ENCODE measurements at places on chromosomes 2 and 18.

GRCh38 chr2:178152977-178153376 is 40.7 kb downstream of the RBM45 start:
- no peak for ATAC-seq

DNA sequence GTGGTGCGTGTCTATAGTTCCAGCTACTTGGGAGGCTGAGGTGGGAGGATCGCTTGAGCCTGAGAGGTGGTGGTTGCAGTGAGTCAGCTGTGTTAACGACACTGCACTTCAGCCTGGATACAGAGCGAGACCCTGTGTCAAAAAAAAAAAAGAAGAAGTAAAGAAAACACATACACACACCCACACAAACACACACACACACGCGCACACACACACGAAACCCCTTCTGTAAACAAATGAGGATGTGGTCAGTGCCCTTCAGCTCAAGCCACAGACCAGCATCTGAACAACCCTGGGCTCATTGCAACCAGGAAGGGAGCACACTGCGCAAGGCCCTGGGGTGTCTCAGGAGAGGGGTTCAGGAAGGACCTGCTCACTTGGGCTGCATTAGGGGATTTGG is 47.9 kb upstream of the KCNF1 start:
- ATAC-seq, result no peak

DNA sequence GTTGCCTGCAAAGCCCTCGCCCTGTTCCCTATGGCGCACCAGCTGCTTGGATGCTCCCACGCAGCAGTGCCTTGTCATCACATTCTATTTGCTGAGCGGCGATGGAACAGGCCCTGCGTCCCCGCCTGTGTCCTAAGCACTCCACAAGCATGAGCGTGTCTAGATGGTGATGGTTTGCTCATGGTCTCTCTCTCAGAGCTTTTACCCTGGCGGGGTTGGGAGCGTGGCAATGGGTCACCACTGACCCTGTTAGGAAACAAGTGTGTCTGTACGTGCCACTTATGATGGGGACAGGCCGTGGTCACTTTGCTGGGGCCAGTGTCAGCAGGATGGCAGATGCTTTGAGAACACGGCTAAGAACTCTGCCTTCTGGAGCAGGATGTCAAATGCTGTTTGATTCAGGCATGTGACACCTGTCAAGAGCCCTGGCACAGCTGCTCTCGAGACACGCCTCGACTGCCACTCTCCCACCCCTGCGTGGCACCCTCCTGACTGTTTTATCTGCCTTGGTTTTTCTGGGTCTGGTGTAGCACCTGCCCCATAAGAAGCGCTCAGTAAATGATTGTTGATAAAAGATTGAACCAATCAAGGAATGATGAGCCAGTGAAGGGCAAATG is 44.2 kb downstream of the RRM2 start:
- ATAC-seq, result no peak

- peak; percentile 52 for ATAC-seq
These were observed 4.9 kb upstream of the ST3GAL5 start for GRCh38 chr2:85893428-85894258.

DNA sequence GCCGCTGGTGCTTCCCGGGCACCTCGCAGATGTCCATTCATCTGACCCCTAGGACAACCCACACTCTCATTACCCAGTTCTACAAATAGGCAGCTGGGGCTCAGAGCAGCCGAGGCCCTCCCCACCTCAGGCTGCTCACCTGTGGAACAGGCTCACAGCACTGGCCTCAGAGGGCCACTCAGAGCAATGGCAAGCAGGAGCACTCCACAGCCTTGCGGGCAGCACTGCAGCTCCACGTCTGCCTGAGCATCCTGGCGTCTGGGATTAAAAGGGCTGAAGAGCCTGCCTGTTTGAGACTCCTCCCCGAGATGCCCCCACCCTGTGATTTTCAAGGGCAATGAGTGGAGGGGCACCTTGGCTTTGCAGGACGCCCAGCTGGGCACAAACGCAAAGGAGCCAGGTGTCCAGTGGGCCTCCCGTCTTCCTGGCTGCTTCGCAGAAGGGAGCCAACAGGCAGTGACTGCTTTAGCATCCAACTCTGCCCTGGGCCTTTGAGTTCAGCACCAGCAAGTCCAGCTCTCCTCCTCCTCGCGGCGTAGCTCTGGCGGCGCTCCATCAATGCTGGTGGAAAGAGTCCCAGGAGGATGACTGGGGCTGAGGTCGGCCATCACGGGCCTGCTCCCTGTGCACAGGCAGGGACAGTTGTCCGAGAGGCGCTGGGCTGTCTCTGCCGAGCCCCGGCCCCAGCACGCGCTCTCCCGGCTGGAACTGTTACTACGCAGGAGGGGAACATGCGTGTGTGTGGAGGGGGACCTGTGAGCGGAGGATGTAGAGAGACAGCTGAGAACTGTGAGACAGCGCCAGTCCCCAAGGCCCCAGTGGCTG is 297.2 kb downstream of the NDUFA10 start:
- ATAC-seq, result no peak

DNA sequence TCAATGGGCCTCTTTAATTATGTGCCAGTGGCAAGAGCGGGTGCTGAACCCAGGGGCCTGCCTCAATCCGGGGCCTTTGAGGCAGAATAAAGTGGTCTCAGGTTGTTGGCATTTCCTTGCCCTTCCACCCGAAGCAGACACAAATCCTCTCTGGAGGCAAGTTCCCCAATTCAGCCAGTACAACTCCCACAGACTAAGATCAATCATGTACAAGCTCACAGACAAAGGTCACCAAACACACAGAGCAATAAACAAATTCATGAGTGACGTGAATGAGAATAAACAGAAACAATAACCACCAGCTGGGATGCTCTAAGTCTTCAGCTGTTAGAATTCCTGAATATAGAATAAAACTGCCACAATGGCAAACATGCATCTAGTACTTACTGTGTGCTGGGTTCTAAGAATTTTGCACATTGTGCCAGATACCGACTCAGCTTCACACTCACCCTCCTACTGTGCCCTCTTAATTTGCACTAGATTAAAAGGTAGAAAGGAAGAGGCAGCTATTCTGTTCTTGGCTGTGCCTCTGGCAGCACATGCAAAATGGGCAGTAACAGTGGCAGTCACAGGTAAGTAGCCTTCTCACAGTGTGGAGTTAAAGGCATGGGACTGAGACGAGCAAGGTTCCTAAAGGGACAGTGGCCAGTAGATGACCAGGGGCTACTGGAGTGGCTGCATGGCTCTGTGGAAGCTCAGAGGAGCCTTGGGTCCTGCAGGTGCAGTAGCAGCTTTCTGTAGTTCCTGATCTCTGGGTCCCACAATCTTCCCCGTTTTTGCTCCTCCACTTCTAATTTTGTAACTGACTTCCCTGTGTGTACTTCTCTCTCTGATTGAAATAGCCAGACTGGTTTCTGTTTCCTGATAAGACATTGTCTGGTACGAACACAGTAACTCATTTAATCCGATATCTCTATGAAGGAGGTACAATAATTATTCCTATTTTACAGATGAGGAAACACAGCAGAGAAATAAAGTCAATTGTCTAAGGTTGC is 34.6 kb upstream of the IL1B start:
- ATAC-seq, result no peak

GRCh38 chr2:39484620-39485495 is 47.8 kb upstream of the MAP4K3 start:
- peak; percentile 40 for ATAC-seq

Measured in SK-N-SH treated with all-trans-retinoic acid at 6 μM for 48 hours (cell line).